Activated CD8-positive, alpha-beta T cell treated with anti-CD3 and anti-CD28 coated beads for 36 hours (primary cell): ENCODE measurements at places on chromosomes 4 and X. TPM values are rescaled to one million over a fixed set of nuclear protein-coding genes. Genes with fewer than 3 reads are reported as not detected.

DNA sequence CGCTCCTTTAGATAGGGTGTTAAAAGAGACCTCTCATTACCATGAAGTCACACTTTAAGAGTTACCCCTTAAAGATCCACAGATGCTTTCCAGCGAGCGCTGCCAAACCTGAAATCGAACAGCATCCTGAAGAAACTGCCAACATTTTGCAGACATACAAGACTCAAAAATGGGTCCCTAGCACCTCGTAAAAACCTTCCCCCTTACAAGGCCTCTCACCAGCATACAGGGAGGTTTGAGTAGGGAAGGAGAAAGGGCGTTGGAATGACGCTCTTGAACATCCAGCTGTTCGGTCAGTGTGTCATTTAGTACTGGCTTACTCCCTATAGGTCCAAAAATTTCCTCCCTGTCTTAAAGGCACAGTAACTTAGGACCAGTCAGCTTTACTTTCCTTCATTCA lies 45.3 kb upstream of the PGRMC1 start:
- DNase-seq, result no peak

GRCh38 chr4:40475609-40476008 lies 140.5 kb downstream of the CHRNA9 start:
- DNase-seq, result no peak

DNA sequence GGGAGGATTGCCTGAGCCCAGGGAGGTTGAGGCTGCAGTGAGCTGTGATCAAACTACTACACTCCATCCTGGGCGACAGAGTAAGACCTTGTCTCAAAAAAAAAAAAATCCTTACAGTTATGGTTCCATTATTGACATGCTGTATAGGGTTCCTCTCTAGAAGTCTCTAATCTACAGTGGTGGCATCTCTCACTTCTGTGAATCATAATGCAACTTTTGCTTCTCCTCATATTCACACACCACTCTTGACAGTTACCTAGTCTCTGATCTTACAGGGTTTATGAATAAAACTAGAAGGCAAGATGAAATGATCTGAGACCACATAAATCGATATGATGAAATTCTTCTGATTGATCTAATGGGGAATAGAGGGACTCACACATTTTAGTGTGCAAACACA lies 40.6 kb downstream of the DOCK11 start:
- DNase-seq, result no peak

- DNase-seq, result no peak
Measured at GRCh38 chrX:23066588-23067281, 67.0 kb downstream of the DDX53 start.

DNA sequence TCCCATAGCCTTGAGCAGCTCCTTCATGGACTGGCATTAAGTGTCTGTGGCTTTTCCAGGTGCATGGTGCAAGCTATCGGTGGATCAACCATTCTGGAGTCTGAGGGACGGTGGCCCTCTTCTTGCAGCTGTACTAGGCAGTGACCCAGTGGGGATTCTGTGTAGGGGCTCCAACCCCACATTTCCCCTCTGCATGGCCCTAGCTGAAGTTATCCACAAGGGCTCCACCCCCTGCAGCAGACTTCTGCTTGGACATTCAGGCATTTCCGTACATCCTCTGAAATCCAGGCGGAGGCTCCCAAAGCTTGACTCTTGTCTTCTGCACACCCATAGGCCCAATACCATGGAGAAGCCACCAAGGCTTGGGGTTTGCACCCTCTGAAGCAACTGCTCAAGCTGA lies 89.3 kb upstream of the PGRMC2 start:
- DNase-seq, result no peak

- no peak for DNase-seq
Measured at GRCh38 chrX:10505726-10506125, 114.7 kb downstream of the MID1 start.

- DNase-seq, result no peak
Measured at GRCh38 chrX:41603596-41603995, 85.2 kb upstream of the GPR34 start.

GRCh38 chr4:77126809-77127208 lies 30.2 kb upstream of the CCNG2 start:
- no peak for DNase-seq

GRCh38 chr4:1116838-1117237 lies 3.5 kb upstream of the RNF212 start:
- no peak for DNase-seq

GRCh38 chr4:48410812-48411211 lies 69.5 kb downstream of the SLAIN2 start:
- no peak for DNase-seq

DNA sequence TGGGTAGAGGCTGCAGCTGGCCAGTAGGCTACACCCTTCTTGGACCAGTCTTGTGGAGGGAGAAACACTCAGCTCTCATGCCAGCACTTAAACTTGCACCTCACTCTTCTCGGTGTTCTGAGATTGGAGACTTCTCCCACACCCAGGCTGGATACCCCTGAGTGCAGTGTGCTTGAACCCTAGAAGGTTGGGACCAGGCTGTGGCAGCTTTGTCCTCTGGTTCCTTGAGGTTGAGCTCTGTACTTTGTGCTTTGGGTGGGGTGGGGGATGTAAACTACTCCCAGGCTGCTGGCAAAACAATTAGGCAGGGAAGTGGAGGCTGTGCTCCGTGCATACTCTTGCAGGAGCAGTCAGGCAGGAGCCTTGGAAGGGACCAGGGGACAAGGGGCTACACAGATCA lies 143.6 kb upstream of the GNPDA2 start:
- no peak for DNase-seq

DNA sequence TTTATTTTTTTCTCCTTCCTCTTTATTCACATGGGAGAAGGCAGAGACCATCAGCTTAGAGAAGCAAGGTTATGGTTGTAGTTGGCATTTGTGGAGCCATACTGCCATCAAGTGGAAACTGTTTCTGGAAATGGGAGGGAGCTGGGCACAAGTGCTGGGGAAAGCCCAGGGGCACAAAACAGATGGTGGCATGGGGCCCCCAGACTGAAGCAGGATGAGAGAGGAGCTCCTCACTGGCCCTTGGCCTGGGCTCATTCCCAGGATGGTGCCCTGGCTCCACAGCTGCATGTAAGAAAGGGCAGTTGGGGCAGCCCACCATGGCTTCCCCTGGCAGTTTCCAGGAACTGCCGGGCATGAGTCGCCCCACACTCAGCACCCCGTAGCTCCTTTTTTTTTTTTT lies 59.2 kb downstream of the NBDY start:
- DNase-seq, result no peak

GRCh38 chr4:78763251-78763650 lies 12.9 kb upstream of the BMP2K start:
- no peak for DNase-seq

Gene FABP2
- total RNA-seq, result not detected

Gene TMPRSS11D
- not detected for total RNA-seq

Gene VCX
- total RNA-seq, result not detected

Gene TAF7L
- not detected for total RNA-seq

Gene RAB39B
- total RNA-seq, result 12.0 TPM

Gene ARL9
- 0.16 TPM for total RNA-seq
